ENCODE measurements at places on chromosomes 6 and 20.

- peak; percentile 23 for DNase-seq
Measured at GRCh38 chr20:57507477-57507876, 17.5 kb downstream of the CTCFL start.

DNA sequence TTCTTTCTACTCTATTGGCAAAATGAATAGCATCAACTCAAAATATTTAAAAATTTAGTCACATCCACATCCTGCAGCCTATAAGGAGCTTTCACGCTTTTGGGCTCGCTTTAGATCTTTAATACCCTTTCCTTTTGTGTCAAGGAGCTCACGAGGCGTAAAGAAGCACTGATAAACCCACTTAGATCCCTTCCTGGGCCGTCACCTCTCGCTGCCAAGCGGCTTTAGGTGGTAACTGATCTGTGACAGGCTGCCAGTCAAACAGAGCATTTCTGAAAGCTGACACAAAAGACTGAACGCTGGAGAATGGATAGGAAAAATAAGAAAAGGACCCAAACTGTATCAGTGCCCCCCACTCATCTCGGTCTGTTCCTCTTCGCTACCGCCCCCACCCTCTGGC is 385.7 kb upstream of the MMS22L start:
- DNase-seq, result no peak

- no peak for DNase-seq
Measured at GRCh38 chr20:37347891-37348791, 2.2 kb downstream of the SRC start.

GRCh38 chr6:44681761-44682160 is 294.3 kb downstream of the CDC5L start:
- DNase-seq, result no peak

DNA sequence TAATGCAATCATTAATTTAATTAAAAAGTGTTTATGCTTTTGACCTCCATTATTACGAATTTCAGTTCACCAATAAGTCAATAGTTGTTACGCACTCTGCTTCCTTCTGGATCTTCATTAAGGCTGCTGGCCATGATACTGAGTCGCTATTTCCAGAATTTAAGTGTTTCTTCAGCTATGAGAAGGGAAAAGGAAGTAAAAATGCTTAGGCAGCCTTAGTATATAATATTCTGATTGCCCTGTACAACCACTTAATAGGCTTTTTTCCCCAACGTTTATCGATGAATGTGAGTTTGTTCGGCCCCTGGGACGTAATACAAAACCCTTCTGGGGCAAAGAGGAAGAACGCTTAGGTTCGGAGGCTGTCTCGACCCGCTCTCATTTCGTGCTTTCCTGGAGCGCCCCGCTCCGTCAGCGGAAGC is 644 bp downstream of the OARD1 start:
- DNase-seq, result no peak

- no peak for DNase-seq
Measured at GRCh38 chr6:143276436-143276835, 174.1 kb downstream of the ADAT2 start.

GRCh38 chr20:2104236-2104635 is 2.6 kb downstream of the STK35 start:
- DNase-seq, result no peak

DNA sequence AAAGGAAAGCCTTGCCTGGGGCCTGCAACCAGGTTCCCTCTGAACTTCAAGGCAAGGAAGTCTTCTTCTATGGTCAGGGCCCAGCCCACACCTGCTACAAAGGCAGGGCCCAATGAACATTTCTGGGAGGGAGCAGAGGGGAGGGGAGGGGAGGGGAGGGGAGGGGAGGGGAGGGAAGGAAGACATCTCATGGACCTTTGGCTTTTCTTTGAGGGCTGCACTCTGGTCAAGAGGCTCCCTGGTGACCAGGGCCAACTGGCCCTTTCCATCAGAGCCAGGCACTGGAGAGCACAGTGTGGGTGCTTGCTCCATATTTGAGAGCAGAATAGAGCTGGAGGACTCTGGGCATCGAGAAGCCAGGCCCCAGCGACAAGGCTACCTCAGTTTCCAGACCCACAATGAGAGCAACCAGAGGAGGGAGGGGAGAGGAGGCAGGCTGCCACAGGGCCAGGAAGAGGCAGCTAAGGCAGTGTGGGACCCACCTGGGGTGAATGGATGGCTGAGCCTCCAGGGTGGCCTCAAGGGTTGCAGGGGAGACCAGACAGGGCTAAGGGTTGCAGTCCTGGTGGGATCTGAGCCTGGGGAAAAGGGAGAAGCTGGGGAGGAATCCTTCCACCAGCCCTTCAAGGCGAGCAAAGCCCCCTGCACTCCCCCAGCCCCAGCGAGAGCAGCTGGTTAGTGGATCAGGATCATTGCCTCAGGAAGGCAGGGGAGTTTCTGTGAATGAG is 84.8 kb downstream of the MRPL14 start:
- DNase-seq, result no peak

GRCh38 chr6:29376003-29376402 is 912 bp upstream of the OR12D3 start:
- DNase-seq, result peak; percentile 19

- no peak for DNase-seq
Measured at GRCh38 chr6:161890832-161891297, 617.0 kb upstream of the AGPAT4 start.

GRCh38 chr20:35618263-35619131 is 2.9 kb downstream of the SPAG4 start:
- peak; percentile 49 for DNase-seq

GRCh38 chr6:6131492-6132109 is 124.9 kb upstream of the NRN1 start:
- DNase-seq, result peak; percentile 51

GRCh38 chr6:70257768-70258273 is 45.1 kb downstream of the COL9A1 start:
- DNase-seq, result no peak

- no peak for DNase-seq
Measured at GRCh38 chr6:5645328-5646290, 361.1 kb downstream of the NRN1 start.

- DNase-seq, result no peak
Measured at GRCh38 chr6:21219241-21219640, 374.3 kb upstream of the SOX4 start.

GRCh38 chr6:55617272-55617671 is 38.3 kb upstream of the HMGCLL1 start:
- peak; percentile 70 for DNase-seq

- DNase-seq, result no peak
Measured at GRCh38 chr6:79133173-79133572, 55.1 kb upstream of the PHIP start.

DNA sequence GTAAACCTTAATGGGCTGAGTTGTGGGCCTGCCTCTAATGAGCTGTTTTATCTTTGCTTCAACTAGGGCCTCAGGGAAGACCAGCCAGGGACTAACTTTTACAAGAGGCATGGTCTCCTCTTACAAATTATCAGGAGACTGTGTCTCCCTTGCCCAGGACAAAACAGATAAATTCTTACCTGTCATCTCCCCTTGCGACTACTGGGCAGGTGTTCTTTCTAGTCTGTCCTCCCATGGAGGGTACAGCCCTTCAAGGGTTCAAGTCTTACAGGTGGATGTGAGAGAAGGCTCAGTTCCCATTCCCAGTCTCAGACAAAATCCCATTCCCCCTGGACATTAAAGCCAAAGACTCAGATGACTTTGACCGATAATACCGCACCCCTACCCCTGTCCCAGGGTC is 13.6 kb downstream of the RRBP1 start:
- DNase-seq, result no peak

DNA sequence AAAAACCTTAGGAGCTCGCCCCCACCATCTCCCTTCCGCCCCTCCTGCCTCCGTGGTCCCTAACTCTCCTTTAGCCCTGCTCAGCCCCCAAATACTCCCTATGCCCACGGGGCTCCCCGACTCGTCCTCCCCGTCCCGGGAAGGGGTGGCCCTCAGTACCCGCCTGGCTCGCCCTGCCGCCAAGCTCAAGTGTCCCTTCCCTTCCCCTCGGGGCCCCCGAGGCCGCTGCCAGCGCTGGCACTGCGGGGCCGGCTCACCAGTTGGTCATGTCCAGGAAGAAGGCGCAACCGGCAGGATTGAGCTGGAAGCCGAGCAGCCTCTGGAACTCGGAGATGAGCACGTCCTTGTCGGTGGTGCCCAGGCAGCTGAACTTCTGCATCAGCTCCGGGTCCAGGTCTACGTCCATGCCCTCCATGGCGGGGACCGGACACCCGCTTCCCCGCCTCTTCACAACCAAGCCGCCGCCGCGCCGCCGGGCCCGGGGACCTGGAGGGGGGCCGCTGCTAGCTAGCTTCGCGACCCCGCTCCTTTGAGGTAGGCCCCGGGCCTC is 303 bp downstream of the ILRUN start:
- DNase-seq, result peak; percentile 39

DNA sequence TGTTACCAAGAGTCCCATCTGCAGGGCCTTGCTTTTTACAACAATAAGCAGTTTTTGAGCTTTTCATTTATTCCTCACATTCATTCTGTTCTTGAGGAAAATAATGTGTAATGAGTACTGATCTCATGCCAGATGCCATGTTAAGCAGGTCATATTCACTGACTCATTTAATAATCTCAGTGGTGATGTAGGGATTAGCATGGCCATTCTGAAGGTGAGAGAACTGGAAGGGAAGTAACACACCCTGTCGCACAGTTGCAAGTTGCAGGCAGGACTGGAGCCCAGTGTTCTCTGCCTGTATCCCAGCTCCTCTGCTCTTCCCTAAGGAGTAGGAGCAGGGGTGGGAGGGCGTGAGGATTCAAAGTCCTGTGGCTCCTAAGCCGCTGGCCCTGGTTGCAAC is 5.6 kb downstream of the PCIF1 start:
- no peak for DNase-seq

DNA sequence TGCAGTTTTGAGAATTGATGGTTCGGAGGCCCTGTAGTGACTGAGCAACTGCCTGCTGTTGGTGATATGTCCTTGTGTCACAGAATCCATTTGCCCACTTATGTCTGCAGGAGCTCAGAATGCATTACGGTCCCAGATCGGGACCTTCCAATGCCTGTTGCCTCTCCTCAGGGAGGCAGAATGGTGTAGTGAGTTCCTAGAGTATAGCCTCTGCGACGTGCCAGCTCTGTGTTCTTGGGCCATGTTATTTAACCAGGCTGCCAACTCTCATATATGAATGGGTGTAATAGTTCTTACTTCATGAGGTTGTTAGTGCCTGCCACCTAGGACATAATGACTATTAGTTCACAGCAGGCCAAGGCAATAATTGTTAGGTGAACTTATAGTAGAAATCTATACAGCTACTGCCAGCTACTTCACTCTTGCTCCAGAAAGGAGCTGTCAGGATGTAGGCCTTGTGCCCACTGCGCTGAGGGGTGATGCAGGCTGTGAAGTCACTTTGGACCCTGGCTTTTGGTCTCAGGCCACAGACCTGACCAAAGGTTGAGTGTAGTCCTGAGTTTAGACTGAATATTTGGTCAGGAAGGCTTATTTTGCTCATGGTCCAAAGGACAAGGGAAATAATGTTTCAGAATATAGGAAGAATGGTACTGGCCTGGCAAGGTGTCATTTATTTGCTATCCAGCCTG is 82.1 kb downstream of the ASXL1 start:
- no peak for DNase-seq

GRCh38 chr6:160733050-160733646 is 31.1 kb downstream of the PLG start:
- peak; percentile 60 for DNase-seq

DNA sequence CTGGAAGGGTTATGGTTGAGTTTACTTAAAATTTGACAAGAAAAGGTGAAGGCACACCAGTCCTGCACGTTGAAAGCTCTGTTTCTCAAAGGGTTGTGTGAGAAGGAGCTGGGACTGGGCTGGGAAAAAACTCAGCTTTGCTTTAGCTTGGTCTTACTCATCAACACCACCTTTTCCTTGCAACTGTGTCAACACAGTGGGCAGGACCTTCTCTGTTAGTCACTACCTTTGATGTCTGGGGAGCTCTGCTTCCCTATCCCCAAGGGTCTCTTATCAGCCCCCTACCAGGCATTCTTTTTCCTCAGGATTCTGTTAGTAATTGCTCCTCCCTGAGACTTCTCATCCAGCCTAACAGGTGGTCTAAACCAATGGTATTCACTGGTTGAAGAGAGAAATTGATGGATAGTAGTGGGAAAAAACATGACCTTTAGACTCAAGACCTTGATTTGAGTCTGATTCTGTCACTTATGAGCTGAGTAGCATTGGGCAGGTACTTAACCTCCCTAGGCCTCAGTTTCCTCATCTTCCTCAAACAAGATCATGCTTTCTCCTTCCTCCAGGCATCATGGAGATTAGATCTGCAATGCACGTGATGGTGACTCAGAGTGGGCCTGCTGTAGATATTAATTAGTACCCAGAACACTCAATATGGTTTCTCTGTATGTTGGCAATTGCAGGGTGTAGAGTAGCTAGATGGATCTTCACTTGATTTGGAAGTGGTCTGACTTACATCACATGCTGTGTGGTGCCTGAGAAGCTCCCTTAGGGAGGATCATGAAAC is 17.2 kb upstream of the FOXA2 start:
- peak; percentile 9 for DNase-seq

Measured in MCF 10A (cell line).